ENCODE measurements at places on chromosomes 1 and 21. TPM values are rescaled to one million over a fixed set of nuclear protein-coding genes. Genes with fewer than 3 reads are reported as not detected.

FMO5 gene
- 0.12 TPM for total RNA-seq

RAB42 gene
- total RNA-seq = not detected

ADGRB2 gene
- total RNA-seq = 0.45 TPM

KCNH1 gene
- total RNA-seq = not detected

FAM72B gene
- total RNA-seq = 21.6 TPM

GRCh38 chr1:226649780-226650179, 89.3 kb downstream of the ITPKB start:
- no peaks in the 10 kb centered on the region for H3K27me3 ChIP-seq
- H3K36me3 ChIP-seq = peaks cover 38% of the 10 kb centered on the region
- DNase-seq = peak; percentile 79
- H3K27ac ChIP-seq = no peak overlapping the region
- peaks cover 53% of the 10 kb centered on the region for H3K4me1 ChIP-seq
- no peak overlapping the region for H3K4me3 ChIP-seq

- DNase-seq = no peak
- H3K27ac ChIP-seq = no peak overlapping the region
- no peaks in the 10 kb centered on the region for H3K4me1 ChIP-seq
- H3K4me3 ChIP-seq = no peak overlapping the region
- H3K36me3 ChIP-seq = no peaks in the 10 kb centered on the region
These were observed 773.2 kb upstream of the ADAMTS5 start for GRCh38 chr21:27740084-27740483.

- no peak overlapping the region for H3K27ac ChIP-seq
- no peak overlapping the region for H3K4me3 ChIP-seq
- no peaks in the 10 kb centered on the region for H3K36me3 ChIP-seq
- DNase-seq = no peak
These were observed 228.4 kb upstream of the NR5A2 start for GRCh38 chr1:199799116-199799515.

GRCh38 chr1:40971966-40972365, 7.5 kb upstream of the CTPS1 start:
- H3K27ac ChIP-seq = no peak overlapping the region
- DNase-seq = no peak
- no peak overlapping the region for H3K4me3 ChIP-seq

DNA sequence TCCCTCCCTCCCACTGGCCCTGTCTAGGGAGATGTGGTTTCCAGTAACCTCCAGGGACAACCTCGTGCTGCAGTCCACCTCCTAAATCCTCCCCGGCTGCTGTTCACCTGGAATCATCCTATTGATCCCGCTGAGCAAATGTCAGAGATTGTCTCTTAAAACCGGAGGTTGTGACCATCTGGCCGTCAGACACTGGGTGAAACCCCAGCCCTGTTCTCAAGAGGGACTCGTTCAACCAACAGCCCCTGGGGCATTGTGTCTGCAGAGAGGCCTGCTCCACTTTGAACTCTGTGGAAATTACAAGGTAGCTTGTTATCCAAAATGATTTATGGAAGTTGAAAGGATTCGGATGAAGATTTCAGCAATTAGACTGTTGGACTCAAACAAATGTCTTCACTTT, 498.0 kb downstream of the MATN1 start:
- H3K27ac ChIP-seq = no peak overlapping the region

DNA sequence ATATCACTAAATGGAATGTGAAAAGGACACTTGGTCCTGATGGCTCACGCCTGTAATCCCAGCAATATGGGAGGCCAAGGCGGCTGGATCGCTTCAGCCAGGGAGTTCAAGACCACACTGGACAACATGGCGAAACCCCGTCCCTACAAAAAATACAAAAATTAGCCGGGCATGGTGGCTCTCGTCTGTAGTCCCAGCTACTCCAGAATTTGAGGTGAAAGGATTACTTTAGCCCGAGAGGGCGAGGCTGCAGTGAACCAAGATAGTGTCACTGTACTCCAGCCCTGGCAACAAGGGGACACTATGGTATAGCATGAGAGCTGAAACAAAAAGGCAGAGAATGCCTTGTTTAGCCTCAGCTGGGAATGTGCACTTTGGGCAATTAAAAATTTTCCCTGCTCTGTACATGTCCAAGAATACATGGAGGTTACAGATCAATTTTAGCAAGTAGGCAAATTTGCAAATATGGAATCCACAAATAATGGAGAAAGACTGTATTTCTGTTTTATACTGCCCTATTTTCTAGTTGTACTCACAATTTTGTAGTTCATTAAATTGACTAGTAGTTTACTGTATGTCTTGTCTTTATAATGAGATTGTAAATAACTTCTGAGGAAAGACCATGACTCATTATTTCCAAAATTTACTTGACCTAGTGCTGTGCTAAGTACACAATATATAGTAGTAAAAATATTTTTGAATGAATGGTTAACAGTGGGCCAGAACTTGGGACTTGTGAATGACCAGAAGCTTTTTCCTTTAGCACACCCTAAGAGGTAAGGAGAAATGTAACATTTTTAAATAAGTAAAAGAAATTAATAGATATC, 2.0 kb upstream of the ANGEL2 start:
- H3K27me3 ChIP-seq = peaks cover 15% of the 10 kb centered on the region
- H3K4me1 ChIP-seq = peaks cover 19% of the 10 kb centered on the region

DNA sequence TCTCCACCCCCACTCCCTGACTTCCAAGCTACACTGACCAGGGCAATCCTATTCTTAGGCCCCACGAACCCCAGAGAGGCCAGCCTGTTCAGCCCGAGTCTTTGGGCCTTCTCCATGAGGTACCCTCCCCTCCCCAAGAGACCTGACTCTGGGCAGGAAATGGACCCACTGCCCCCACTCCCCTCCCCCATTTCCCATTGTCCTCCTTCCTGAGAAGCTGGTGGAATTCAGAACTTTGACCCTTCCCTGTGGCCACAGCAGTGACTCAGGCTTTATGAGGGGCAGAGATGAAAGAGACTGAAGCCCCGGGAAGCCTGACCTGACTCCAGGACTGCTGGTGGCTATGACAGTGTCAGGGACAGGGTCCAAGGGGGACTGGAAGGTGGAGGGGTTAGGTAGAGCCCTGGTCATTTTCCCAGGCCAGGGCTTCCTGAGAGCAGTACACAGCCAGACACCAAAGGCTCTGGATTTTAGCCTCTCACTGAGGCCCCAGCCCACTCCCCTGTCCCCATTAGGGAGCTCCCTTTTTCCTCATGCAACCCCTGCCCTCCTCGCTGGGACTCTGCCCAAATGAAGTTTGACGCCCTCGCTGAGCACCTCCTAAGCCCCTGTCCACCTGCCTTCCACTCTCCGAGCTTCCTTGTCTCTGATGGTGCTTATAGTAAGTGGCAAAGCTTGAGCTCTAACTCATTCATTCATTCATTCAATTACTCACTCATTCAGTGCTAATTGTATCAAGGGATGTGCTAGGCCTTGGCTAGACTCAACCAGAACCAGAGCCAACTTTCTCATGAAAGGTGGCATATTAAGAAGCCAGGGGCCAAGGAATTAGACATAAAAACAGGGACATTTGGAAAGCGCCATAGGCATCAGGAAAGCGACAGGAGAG, 3.0 kb downstream of the CRYBG2 start:
- no peaks in the 10 kb centered on the region for H3K27me3 ChIP-seq
- H3K27ac ChIP-seq = peak overlapping the region; percentile 43
- no peak for DNase-seq
- H3K4me1 ChIP-seq = peaks cover 3% of the 10 kb centered on the region
- no peak overlapping the region for H3K4me3 ChIP-seq
